Left lung (tissue), 14 donors: ENCODE measurements at places on chromosomes 12 and 14. TPM values are rescaled to one million over a fixed set of nuclear protein-coding genes. Genes with fewer than 3 reads are reported as not detected.

CRADD gene
- total RNA-seq = 21.4 TPM

OR6C2 gene
- total RNA-seq = not detected

MIP gene
- total RNA-seq = not detected

CMA1 gene
- total RNA-seq = not detected

STXBP6 gene
- total RNA-seq = 19.9 TPM

FUT8 gene
- total RNA-seq = 40.2 TPM

PPP1R36 gene
- total RNA-seq = 0.47 TPM

SART3 gene
- total RNA-seq = 41.7 TPM

SLC22A17 gene
- 13.2 TPM for total RNA-seq

GPR65 gene
- total RNA-seq = 11.1 TPM

SLC8A3 gene
- 0.60 TPM for total RNA-seq

USP44 gene
- 13.4 TPM for total RNA-seq

KRT3 gene
- not detected for total RNA-seq

EID3 gene
- 2.9 TPM for total RNA-seq

EIF2B1 gene
- 42.7 TPM for total RNA-seq
